ENCODE measurements at places on chromosomes 1 and 21.

GRCh38 chr1:153827168-153827964 lies 52.2 kb downstream of the SLC27A3 start:
- DNase-seq, result no peak

GRCh38 chr1:36861375-36861774 lies 172.9 kb downstream of the GRIK3 start:
- no peak for DNase-seq

- no peak for DNase-seq
Observed at GRCh38 chr1:226649780-226650179, 89.3 kb downstream of the ITPKB start.

DNA sequence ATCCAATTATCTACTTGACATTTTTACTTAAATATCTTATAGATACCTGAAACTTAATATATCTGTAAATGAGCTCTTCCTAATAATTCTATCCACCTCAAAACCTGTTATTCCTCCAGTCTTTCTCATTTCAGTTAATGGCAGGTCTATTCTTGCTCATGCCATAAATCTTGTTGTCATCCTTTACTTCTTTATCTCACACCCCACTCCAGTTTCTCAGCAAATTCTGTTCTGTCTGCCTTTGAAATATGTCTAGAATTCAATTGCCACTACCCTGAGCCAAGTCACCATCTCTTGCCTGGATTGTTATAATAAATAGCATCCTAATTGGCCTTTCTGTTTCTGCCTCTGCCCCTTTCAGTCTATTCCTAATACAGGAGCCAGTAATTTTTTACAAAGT lies 105.8 kb downstream of the MAN1A2 start:
- DNase-seq, result no peak

DNA sequence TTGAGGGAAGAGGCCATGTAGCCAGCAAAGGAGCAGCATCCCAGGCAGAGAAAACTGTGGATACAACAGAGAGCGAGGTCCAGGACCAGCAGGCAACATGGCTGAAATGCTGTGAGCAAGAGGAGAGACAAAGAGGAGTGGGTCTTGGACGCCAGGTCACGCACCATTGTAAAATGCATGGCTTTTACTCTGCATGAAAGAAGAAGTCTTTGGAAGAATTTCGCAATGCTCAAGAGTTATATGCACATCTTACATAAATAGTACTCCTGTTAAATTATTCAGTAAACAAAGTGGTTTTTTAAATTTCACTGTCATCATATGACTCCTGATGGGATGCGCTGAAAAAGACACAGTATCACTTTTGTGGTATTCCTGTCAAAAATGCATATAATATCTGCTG lies 3.5 kb downstream of the CD244 start:
- no peak for DNase-seq

DNA sequence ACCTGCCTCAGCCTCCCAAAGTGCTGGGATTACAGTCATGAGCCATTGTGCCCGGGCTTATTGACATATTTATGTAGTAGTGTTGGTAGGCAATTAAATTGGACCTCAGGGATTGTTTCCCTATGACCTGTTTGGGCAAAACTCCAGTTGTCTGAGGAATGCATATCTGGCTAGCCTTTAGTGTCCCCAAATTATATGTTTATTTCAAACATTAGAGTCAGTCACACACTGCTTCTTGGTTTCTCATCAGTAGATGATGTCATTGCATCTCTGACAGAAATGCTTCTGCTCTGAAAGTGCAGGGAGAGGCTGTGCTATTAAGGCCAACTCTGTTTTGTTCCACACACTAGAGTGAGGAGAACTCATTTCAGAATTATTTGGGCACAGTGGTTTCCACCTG lies 12.5 kb downstream of the PIP5K1A start:
- no peak for DNase-seq
